ENCODE measurements at places on chromosomes 16 and 17. TPM values are rescaled to one million over a fixed set of nuclear protein-coding genes. Genes with fewer than 3 reads are reported as not detected.

WNK4 gene
- 3.4 TPM for total RNA-seq

KIF18B gene
- total RNA-seq, result 2.1 TPM

MT4 gene
- total RNA-seq, result not detected

HSPB9 gene
- total RNA-seq, result not detected

KRTAP2-3 gene
- 13.4 TPM for total RNA-seq

HYDIN gene
- total RNA-seq, result not detected

C16orf86 gene
- total RNA-seq, result 2.1 TPM

NTHL1 gene
- total RNA-seq, result 22.8 TPM

CD79B gene
- total RNA-seq, result not detected

Measured in GM23248 (cell line).